ENCODE measurements at places on chromosomes 4 and X.

- DNase-seq: no peak
Measured at GRCh38 chrX:119871245-119871598, 311 bp downstream of the RNF113A start.

DNA sequence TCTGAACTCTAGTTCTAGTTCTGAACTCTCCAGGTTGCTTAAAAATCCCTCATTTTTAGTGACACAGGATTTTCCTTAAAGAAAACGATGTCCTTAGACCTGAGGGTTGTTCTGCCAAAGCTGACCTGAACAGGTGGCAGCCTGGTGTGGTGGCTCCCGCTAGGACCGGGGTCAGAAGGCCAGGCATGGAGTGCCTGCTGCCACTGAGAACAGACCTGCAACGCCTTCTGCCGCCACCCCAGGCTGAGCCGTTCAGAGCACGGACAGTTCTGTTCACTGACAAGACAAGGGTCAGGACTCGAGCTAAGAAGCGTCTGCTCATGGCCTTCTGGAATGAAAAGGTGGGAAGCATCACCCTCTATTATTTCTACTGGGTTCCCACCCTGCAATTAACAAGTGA lies 15.8 kb downstream of the DCTD start:
- DNase-seq: no peak

GRCh38 chrX:123320622-123321021 lies 136.5 kb downstream of the GRIA3 start:
- DNase-seq: no peak

DNA sequence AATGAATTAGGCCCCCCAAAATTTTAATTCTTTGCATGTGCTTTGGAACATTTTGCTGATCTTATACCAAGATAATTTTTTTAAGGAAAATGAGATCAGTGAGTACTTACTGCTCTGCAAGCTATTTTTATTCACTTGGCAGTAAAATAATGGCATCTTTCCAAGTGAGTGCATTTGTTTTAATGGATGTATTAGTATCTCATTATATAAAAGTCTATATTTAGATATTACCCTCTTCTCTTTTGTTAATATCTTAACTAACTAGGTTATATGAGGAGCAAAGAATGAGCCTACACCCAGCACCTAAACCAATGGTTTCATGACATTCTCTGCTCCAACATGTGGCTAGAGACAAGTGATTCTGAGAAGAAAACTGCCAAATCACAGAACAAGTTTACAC lies 21.1 kb upstream of the ARAF start:
- DNase-seq: no peak

DNA sequence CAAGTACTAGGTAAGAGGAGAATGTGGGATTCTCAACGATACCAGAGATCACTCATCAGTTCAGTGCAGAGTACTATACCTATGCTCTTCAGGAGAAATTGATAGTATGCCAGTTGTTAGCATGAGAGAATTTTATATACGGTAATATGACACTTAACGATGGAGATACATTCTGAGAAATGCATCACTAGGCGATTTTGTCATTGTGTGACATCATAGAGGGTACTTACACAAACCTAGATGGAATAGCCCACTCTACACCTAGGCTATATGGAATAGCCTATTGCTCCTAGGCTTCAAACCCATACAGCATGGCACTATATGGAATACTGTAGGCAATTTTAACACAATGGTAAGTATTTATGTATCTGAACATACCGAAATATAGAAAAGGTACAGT lies 140.2 kb downstream of the SLIT2 start:
- no peak for DNase-seq

DNA sequence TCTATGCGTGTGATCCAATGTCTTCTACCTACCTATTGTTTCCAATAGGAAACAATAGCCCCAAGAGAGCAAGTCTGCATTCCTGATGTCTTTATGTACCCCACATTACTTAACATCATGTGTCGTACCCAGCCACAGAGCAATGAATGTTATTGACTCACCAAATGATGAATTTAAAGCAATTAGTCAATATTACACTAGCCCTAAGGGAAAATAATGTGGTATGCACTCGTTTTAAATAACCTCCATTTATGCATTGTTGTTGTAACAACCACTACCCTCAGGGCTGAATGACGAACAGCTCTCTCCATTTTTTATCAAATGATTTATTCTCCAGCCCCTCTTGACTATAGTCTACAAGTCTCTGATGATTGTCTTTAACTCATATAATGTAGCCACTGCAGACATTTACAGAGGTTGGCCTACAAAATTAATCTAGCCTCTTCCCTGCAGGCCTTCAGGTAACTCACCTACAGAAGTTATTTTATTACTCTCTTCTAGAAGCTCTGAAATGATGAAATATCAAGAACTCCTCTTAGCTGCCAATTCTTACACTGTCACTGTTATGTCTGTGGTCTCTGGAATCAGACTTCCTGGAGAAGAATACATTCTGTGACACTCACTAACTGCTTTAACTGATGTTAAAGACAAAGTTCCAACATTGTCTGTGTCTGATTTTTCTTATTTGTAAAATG lies 601.7 kb upstream of the GRIA3 start:
- DNase-seq: no peak

- no peak for DNase-seq
Measured at GRCh38 chrX:120302434-120302833, 8.8 kb downstream of the TMEM255A start.

GRCh38 chrX:138908577-138908976 lies 197.1 kb upstream of the FGF13 start:
- no peak for DNase-seq

DNA sequence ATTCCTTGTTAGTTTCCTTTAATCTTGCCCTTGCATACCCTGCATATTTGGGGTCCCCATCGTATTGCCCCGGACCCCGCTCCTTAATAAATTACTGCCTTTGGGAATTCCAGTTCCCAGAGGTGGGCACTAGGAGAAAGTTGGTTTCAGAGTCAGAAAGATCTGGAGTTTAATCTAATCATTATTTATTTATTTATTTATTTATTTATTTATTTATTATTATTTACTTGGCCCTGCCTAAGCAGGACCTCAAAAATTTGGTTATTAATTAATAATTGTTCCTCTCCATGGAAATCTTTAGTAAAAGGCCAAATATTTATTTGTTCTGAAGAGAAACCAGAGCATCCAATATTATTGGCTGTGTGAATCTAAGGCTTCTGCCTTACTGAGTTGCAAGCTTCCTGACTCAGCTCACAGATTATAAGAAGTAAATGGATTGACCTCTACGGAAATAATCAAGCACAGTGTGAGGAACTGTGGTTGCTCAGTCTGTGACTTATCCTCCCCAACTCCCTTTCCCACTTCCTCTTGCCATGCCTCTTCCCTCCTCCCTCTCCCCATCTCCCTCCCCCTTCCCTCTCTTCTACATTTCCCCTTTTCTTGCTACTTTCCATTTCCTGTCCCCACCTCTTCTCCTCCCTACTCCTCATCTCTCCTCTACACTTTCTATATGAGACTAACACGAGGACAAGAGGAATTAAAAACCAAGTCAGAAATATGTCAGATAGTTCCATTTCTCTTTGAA lies 61.5 kb upstream of the AP1S2 start:
- DNase-seq: no peak

- no peak for DNase-seq
Measured at GRCh38 chrX:39676434-39676833, 421.3 kb downstream of the BCOR start.

DNA sequence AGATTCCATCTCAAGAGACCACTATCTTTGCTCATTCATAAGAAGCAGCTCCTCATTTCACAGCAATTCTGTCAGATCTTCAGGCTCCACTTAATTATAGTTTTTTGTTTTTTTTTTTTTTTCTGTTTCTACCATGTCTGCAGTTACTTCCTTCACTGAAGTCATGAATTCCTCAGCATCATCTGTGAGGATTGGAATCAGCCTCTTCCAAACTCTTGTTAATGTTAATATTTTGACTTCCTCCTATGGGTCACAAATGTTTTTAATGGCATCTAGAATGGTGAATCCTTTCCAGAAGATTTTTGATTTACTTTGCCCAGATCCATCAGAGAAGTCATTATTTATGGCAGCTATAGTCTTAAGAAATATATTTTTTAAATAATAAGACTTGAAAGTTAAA lies 53.1 kb downstream of the BMP2K start:
- no peak for DNase-seq

Data from neuronal stem cell (in vitro differentiated cells).